ENCODE measurements at places on chromosomes 12 and 14. TPM values are rescaled to one million over a fixed set of nuclear protein-coding genes. Genes with fewer than 3 reads are reported as not detected.

GRCh38 chr12:1639538-1639937 lies 10.5 kb downstream of the WNT5B start:
- no peak for DNase-seq

DNA sequence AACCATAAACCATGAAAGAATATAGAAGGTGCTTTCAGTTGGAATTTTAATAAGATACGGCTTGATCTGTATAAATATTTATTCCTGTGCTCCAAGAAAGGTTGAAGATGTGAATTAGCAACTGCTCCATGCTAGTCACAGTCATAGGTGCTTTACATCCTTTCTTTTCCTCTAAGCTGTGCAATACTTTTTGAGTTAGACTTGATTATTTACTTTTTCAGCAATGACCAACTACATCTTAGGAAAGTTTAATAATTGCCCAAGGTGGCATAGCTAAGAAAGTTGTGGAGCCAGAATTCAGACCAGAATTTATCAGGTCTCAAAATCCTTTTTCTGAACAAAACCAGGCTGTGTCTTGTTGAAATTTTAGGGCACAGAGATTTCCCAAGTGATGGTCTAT lies 13.7 kb downstream of the TRHDE start:
- no peak for DNase-seq

GRCh38 chr12:114026805-114027204 lies 60.7 kb upstream of the RBM19 start:
- DNase-seq = no peak

The ANKLE2 gene
- total RNA-seq = 75.4 TPM

Measured in breast epithelium (tissue), 4 donors.